ENCODE measurements at places on chromosomes 16 and 17. TPM values are rescaled to one million over a fixed set of nuclear protein-coding genes. Genes with fewer than 3 reads are reported as not detected.

Gene NHERF2
- total RNA-seq, result 7.3 TPM

Gene CES1
- not detected for total RNA-seq

Gene UBE2I
- total RNA-seq, result 78.2 TPM

Gene TBC1D26
- total RNA-seq, result not detected

Gene CIITA
- total RNA-seq, result 1.1 TPM

Gene EIF3CL
- total RNA-seq, result 56.9 TPM

GRCh38 chr16:13453325-13453724, 466.6 kb upstream of the ERCC4 start:
- DNase-seq, result peak; percentile 65

DNA sequence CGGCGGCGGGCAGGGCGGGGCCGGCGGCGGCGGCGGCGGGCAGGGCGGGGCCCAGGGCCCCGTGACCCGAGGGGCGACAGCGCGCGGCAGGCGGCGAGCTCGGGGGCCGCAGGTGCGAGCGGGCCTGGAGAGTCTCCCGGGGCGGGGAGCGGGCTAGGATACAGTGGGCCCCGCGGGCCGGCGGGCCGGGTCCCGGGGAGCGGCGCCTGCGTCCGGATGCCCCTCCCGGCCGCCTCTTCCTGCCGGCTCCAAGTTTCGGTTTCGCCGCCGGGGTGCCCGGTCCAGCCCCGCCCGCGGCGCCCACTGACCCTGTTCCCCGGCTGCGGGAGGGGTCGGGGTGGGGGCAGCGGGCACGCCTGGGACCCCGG, at the start of gene RNF213:
TSS of gene RNF213 (plus strand) at position 62 of the 368 bp plus-strand sequence. CDS start 2,830 bp downstream, outside the sequence.
- peak; percentile 28 for DNase-seq

DNA sequence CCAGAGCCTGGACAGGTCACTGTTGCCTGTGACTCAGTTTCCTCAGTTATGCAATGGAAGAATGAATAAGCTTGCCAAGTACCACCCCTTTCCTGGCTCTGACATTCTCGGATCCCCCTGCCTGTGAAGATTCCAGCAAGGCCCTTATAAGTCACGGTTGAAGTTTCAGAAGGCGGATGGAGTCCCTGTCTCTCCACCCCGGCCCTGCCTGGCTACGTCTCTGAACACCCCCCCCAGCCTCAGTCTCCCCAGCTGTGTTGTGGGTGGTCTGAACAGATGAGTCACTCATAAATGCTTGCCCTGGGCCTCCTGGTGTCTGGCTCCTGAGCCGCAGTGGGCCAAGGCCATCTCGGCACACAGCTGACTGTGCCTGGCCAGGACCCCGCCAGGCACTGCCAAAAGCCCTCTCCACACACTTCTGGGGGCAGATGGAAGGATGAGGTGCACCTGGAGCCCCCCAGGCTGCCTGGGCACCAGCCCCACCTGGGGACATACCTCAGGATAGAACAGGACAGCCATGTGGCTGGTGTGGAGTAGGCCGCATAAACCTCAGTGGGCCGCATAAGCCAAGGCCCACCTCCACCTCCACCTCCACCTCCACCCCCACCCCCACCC, 15.4 kb downstream of the VASN start:
- no peak for DNase-seq

- no peak for DNase-seq
These were observed 3.4 kb downstream of the COA3 start for GRCh38 chr17:42795061-42795460.

- peak; percentile 97 for DNase-seq
These were observed 5.6 kb downstream of the ZNF598 start for GRCh38 chr16:2003827-2004641.

GRCh38 chr16:31664683-31665482, 137.2 kb downstream of the AHSP start:
- peak; percentile 6 for DNase-seq

DNA sequence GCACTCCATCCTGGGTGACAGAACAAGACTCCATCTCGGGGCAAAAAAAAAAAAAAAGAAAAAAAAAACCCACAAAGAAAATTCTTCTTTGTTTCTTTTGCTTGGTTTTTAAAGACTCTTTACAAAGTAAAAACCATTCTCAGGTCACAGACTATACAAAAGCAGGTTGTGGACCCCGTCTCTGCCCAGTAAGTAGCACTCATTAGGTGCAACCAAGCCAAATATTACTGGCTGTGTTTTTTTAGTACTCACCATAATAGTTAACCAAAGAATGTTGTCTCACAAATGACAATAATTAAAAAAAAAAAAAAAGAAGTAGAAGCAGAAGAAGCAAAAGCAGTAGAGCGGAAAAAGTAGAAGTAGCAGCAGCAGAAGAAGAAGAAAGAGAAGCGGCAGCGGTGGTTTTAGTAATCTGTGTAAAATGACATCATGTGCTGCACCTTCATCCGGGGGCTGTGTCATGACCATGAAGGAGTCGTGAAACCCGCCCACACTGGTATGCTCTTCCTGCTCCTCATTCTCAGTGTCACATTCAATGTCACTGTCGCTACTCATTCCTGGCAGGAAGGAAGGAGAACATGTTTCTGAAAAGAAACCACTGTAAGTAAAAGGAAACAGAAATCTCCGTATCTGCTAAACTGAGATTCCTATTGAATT, 105.4 kb downstream of the TRIM37 start:
- peak; percentile 48 for DNase-seq

GRCh38 chr17:29051194-29051593, 8.3 kb downstream of the PIPOX start:
- DNase-seq, result no peak

DNA sequence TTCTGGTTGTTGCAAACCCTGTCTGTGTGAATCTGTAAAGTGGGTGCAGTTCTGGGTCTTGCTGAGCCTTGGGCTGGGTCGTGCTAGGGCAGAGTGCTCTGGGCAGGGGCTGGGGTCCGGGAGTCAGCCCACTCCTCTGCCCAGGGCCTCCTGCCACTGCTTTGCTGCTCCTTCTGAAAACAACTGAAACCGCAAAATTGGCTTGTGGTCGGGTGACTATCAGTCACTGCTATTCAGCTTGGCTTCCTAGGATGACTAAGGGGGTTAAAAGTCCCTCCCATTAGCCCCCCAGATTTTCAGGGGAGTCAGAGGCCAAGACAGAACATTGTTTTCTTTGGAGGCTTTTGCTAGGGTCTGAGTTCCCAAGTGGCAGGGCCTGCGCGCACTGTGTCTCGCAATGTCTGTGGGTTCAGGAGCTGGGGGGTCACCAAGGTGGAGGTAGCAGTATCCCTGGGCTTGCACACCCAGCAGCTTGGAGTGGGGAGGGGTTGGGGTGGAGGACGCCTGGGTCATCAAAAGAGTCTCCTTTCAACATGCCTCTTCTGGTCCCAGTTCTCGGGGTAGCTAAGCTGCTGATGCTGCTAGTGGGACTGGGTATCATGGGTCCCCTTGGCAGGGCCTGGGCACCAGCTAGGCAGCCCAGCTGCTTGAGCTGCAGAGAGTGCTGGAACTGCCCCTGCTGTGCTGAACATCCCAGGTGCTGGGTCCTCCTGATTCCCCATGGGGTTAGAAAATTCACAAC, 13.5 kb upstream of the TBX21 start:
- DNase-seq, result peak; percentile 85

All from LHCN-M2 (cell line).